ENCODE measurements at places on chromosomes 7 and 10.

DNA sequence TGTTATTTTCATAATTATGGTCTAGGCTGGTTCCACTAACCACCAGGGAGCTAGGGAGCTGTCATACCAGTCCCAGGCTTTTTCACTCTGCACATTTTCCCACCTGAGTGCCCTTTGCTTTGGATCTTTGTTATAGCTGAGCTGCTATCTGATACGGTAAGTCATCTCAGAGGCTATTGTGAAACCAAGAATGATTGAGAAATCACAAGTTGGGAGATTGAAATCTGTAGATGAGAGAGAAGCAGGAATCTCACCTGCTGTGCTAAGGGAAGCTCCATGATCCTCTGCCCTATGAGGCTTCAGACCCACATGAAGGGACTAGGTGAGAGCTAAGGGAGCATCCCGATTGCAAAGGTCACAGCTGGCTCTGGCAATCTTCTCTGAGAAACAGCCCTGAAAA is 307.8 kb downstream of the REEP3 start:
- no peaks in the 10 kb centered on the region for H3K36me3 ChIP-seq
- no peak overlapping the region for H3K4me3 ChIP-seq
- no peak for DNase-seq
- no peaks in the 10 kb centered on the region for H3K4me1 ChIP-seq

DNA sequence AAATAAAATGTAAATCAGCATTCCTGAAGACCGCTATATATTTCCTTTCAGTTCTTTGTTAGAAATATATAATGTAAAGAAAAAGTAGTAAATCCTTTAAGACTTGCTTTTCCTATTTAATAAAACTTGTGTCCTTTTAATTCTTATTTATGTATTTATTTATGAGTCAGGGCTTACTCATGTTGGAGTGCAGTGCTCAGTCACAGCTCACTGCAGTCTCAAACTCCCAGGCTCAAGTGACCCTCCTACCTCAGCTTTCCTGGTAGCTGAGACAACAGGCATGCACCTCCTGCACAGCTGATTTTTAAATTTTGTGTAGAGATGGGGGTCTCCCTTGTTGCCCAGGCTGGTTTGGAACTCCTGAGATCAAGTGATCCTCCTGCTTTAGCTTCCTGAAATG is 724.5 kb downstream of the ANKRD7 start:
- no peak overlapping the region for H3K4me3 ChIP-seq
- no peaks in the 10 kb centered on the region for H3K36me3 ChIP-seq
- no peak overlapping the region for H3K27ac ChIP-seq
- H3K4me1 ChIP-seq = no peaks in the 10 kb centered on the region
- DNase-seq = no peak

GRCh38 chr10:43979551-43979950 is 330.9 kb upstream of the ZNF32 start:
- no peak for DNase-seq
- H3K4me1 ChIP-seq = no peaks in the 10 kb centered on the region
- no peak overlapping the region for H3K27ac ChIP-seq
- no peaks in the 10 kb centered on the region for H3K36me3 ChIP-seq
- H3K27me3 ChIP-seq = no peaks in the 10 kb centered on the region

DNA sequence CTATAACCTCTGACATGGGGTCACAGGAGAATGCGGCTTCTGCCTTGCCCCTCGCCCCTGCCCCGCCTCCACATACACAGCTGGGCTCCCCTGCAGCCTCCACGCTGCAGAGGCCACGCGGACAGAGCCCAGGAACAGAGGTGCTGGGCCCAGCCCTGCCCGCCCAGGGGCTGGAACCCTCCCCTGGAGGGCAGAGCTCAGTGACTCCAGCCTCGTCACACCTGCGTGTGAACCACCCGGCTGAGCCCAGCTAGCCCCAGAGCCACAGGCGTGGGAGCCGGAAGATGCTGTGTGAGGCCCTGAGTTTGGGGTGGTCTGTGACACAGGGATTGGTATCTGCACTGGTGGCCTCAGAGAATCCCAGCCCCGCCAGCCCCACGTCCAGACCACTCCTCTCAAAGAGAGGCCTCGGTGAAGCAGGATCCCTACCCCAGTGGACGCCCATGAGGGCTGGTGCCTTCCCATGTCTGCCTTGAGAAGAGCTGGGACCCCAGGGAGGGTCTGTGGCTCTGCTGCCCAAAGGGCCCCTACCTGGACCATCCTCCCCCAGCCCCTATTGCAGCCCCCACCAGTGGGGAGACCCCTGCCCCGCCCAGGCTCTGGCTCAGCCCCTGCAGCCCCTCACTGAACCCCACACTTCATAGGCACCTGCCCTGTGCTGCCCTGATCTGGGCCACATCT is 8.1 kb upstream of the ADAP1 start:
- DNase-seq = no peak
- no peak overlapping the region for H3K27ac ChIP-seq
- H3K27me3 ChIP-seq = no peaks in the 10 kb centered on the region

DNA sequence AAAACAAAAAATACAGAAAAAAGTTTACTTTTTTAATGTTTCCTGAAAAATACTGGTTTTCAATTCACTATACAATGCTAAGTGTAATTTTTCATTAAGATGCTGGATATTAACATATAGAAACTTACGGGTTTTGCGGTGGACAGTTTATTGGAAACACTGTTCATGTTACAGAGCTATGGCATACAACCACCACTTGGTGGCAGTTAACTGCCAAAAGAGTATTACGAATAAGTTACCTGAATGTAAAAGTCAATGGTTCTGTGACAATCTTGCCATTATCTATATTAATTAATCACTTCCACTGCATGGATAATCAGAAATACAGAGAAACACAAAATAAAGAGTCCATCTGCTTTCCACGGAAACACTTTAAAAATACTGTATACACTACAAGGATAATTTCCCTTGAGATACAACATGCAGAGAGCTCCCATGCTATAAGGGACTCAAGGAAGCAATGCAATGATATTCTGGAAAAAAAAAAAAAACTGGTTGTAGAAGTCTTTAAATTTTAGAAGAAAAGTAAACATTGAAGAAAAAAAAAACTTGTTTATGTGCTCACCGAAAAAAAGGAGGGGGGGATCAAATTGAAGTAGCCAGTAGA is 97.0 kb downstream of the TPK1 start:
- no peak overlapping the region for H3K4me3 ChIP-seq
- no peaks in the 10 kb centered on the region for H3K4me1 ChIP-seq
- no peak overlapping the region for H3K27ac ChIP-seq
- DNase-seq = no peak

DNA sequence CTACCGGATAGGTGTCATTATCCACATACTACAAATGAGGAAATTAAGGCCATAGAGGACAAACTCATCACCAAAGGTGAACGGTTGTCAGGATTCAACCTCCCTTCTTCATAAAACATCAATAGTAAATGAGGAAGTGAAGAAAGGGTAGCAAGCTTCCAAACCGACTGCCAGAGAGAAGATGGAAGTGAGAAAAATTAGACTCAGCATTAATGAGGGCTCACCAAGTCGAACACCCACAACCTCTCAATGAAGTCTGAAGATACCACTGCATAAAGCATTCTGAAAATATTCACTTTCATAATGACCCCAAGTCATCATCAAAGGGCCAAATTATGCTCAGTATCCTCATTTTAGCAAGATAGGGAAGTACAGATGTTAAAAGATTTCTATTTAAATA is 29.6 kb downstream of the ABCB4 start:
- DNase-seq = no peak
- H3K4me1 ChIP-seq = no peaks in the 10 kb centered on the region
- H3K27me3 ChIP-seq = no peaks in the 10 kb centered on the region
- no peak overlapping the region for H3K27ac ChIP-seq

DNA sequence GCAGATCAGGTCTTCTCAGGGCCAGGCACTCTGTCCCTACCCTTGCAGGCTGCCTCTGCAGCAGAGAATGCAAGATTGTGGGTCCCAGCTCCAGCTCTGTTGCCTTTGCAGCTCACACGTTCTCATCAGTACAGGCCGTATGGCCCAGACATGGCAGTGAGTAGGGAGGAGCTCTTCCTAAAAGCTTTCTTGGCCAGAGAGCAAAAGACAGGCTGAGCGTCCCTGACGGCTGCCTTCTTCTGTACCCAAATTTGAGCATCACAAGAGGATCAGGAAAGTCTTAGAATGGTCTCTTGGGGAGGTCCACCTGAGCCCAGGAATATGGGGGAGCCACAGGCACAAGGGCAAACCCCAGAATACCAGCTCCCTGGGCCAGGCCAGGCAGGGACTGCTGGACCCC is 266.3 kb upstream of the ZMIZ1 start:
- H3K4me1 ChIP-seq = peaks cover 45% of the 10 kb centered on the region
- no peak overlapping the region for H3K4me3 ChIP-seq
- no peak for DNase-seq
- H3K36me3 ChIP-seq = no peaks in the 10 kb centered on the region
- no peaks in the 10 kb centered on the region for H3K27me3 ChIP-seq

- H3K27me3 ChIP-seq = no peaks in the 10 kb centered on the region
- no peak overlapping the region for H3K4me3 ChIP-seq
- DNase-seq = no peak
- peaks cover 5% of the 10 kb centered on the region for H3K36me3 ChIP-seq
- no peaks in the 10 kb centered on the region for H3K4me1 ChIP-seq
Observed at GRCh38 chr7:66296557-66296956, 91.4 kb downstream of the TPST1 start.

DNA sequence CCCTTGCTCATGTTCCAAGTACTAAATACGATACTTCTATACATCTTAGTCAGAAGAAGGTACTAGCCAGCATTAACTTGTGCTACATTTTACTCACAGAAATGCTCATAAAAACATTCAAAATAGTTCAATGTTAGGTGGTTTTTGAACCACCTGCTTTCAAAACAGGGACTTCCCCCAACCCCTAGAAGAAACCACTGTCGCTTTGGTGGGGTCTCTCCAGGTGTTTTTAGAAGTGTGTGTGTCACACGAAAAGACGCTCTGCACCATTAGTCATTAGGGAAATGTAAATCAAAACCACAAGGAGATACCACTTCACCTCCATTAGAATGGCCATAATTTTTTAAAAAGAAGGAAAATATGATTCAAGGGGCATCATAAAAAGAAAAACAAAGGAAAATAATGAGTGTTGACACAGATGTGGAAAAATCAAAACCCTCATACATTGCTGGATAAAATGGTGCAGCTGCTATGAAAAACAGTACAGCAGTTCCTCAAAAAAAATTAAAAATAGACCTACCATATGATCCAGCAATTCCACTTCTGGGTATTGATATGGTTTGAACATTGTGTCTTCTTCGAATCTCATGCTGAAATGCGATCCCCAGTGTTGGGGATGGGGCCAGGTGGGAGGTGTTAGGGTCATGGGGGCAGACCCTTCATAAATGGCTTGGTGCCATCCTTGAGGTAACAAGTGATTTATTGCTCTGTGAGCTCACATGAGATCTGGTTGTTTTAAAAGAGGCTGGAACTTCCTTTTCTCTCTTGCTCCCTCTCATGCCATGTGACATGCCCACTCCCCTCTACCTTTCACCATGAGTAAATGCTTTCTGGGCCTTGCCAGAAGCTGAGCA is 74.2 kb downstream of the MALSU1 start:
- no peak overlapping the region for H3K4me3 ChIP-seq
- no peak for DNase-seq
- no peaks in the 10 kb centered on the region for H3K36me3 ChIP-seq
- no peak overlapping the region for H3K27ac ChIP-seq
- no peaks in the 10 kb centered on the region for H3K27me3 ChIP-seq

GRCh38 chr7:124784879-124785818 is 19.6 kb upstream of the GPR37 start:
- DNase-seq = no peak
- H3K4me1 ChIP-seq = no peaks in the 10 kb centered on the region
- H3K27ac ChIP-seq = no peak overlapping the region
- no peaks in the 10 kb centered on the region for H3K36me3 ChIP-seq
- no peak overlapping the region for H3K4me3 ChIP-seq

- H3K36me3 ChIP-seq = no peaks in the 10 kb centered on the region
- H3K27me3 ChIP-seq = no peaks in the 10 kb centered on the region
- H3K4me3 ChIP-seq = no peak overlapping the region
- no peak overlapping the region for H3K27ac ChIP-seq
- no peak for DNase-seq
Observed at GRCh38 chr10:79130846-79131245, 62.1 kb downstream of the ZMIZ1 start.

DNA sequence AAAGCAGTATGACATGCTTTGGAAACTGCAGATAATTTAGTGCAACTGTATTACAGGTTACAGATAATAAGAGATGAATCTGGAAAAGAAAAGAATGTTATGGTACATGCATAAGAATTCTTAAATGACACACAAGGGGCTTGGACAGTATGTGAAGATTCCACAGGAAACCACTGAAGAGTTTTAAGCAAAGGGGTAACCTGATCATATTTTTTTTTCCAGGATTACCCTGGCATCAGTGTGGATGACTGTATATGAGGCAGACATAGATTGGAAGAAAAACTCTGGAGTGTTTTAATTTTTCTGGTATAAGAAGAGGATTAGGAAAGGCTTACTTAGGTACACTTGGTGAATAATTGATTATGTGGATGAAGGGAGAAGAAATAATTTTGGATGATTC is 8.1 kb downstream of the TFPI2 start:
- H3K36me3 ChIP-seq = no peaks in the 10 kb centered on the region
- H3K27me3 ChIP-seq = no peaks in the 10 kb centered on the region
- no peak for DNase-seq
- H3K27ac ChIP-seq = no peak overlapping the region
- H3K4me1 ChIP-seq = no peaks in the 10 kb centered on the region

GRCh38 chr10:71744897-71745663 is 25.5 kb upstream of the C10orf105 start:
- H3K4me1 ChIP-seq = peaks cover 3% of the 10 kb centered on the region
- H3K4me3 ChIP-seq = no peak overlapping the region
- H3K27ac ChIP-seq = no peak overlapping the region
- no peaks in the 10 kb centered on the region for H3K27me3 ChIP-seq
- no peak for DNase-seq

DNA sequence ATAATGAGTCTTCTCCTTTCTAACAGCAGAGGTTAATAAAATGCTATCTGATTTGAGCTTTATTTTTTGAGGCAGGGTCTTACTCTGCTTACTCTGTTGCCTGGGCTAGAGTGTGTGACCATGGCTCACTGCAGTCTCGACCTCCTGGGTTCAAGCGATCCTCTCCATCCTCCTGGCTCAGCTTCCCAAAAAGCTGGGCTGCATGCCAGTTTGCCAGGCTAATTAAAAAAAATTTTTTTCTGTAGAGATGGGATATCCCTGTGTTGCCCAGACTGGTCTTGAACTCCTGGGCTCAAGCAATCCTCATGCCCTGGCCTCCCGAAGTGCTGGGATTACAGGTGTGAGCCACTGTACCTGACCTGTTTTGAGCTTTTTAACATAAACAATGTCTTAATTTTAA is 56.7 kb downstream of the SCD start:
- no peak for DNase-seq
- no peaks in the 10 kb centered on the region for H3K27me3 ChIP-seq
- H3K4me3 ChIP-seq = no peak overlapping the region
- H3K27ac ChIP-seq = no peak overlapping the region

- no peaks in the 10 kb centered on the region for H3K27me3 ChIP-seq
- no peak overlapping the region for H3K4me3 ChIP-seq
- DNase-seq = no peak
- H3K4me1 ChIP-seq = no peaks in the 10 kb centered on the region
- no peaks in the 10 kb centered on the region for H3K36me3 ChIP-seq
- no peak overlapping the region for H3K27ac ChIP-seq
Observed at GRCh38 chr7:141884539-141885225, 31.5 kb upstream of the OR9A4 start.

Measured in tibial artery (tissue), 4 donors.